ENCODE measurements at places on chromosomes 12 and 14.

DNA sequence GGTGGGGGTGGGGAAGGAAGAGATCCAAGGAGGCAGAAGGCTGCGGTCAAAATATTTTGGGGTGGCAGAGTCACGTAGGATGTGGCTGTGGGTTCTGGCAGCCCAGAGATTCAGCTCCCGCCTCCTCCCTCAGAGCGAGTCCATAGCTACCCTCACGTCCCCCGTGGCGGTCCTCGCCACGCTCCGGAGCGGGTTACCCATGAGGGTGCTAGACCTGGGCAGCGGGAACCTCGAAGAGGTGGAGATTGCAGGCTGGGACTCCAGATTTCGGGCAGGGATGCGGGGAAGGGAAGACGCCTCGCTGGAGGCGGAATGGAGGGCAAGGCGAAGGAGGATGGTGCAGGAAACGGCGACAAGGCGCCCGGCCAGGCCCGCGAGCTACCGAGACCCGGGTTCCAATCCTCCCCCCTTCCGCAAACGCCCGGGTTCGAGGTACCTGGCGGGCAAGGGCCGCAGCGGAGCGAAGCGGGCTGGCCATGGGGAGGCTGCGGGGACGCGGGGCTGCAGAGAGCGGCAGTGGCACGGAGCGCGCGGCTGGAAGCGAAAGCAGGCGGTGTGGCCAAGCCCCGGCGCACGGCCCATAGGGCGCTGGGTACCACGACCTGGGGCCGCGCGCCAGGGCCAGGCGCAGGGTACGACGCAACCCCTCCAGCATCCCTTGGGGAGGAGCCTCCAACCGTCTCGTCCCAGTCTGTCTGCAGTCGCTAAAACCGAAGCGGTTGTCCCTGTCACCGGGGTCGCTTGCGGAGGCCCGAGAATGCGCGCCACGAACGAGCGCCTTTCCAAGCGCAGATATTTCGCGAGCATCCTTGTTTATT lies 46.2 kb downstream of the BCAT1 start:
- no peak for DNase-seq

DNA sequence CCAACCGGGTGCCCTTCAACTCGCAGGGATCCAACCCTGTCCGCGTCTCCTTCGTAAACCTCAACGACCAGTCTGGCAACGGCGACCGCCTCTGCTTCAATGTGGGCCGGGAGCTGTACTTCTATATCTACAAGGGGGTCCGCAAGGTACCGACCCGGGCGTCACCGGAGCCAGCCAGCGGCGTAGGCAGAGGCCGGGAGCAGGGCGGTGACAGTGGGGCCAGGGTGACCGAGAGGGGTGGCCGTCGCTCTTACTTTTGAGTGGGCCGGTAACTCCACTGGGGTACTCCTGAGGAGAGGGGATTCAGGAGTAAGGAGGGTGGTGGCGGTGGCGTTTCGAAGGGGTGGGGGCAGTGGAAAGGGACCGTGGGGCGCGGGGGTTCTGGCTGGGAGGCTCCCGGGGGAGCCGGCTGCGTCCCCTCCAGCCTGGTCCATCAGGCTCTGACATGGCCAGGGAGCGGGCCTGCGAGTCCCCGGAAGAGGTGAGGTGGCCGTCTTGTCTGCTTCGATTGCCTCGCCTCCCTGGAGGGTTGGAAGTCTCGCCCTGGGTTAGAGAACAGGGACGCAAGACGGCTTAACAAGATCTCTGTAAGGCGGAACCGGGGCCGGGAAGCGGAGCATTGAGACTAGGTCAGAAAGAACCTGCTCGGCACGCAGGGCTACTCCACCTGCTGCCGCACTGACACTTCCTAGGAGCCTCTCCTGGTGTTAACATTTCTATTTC lies 491 bp downstream of the WDR20 start:
- DNase-seq: peak; percentile 15

- no peak for DNase-seq
Observed at GRCh38 chr12:110927546-110927945, 7.2 kb upstream of the MYL2 start.

DNA sequence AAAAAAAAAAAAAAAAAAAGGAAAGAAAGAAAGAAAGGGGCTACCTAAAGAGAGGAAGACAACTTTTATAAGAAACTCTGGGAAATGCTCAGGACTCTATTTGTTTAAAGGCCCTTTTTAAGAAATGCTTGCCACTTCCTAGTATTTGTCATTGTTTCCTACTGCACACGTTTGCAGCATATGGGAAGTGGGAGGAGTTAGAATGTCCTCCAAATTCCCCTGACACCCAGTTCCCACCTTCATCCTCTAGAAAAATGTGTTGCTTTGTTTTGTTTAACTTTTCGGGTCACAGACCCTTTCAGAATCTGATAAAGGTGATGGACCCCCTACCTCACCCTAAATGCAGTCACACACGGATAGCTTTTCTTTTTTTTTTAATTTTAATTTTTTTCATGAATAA lies 40.8 kb downstream of the NINJ2 start:
- DNase-seq: no peak

GRCh38 chr12:54160769-54161480 lies 27.9 kb downstream of the SMUG1 start:
- DNase-seq: no peak

DNA sequence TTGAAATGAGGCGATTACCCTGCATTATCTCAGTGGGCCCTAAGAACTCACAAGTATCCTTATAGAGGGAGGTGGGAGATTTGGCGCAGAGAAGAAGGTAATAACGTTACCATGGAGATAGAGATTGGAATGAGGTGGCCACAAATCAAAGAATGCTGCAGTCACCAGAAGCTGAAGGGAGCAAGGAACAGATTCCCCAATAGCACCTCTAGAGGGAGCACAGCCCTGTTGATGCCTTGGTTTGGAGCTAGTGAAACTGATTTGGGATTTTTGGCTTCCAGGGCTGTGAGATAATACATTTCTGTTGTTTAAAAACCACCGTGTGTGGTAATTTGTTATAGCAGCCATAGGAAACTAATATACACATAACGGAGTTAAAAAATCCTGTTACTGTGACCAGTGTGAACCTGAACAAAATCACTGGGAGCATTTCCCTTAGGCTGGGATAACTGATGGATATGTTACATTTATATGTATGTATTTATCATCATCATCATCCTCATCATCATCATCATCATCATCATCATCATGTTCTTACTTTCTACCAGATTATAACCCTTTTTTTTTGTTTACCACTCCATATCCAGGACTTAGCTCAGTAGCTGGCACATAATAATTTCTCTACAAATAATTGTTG lies 100.3 kb downstream of the LIN7A start:
- DNase-seq: no peak

Data from activated T-helper 1 cell treated with Interleukin-2 at 50 U/mL for 16 hours (primary cell).